ENCODE measurements at places on chromosomes 7 and 10.

GRCh38 chr10:96703358-96703757 lies 17.0 kb downstream of the PIK3AP1 start:
- no peak for DNase-seq

DNA sequence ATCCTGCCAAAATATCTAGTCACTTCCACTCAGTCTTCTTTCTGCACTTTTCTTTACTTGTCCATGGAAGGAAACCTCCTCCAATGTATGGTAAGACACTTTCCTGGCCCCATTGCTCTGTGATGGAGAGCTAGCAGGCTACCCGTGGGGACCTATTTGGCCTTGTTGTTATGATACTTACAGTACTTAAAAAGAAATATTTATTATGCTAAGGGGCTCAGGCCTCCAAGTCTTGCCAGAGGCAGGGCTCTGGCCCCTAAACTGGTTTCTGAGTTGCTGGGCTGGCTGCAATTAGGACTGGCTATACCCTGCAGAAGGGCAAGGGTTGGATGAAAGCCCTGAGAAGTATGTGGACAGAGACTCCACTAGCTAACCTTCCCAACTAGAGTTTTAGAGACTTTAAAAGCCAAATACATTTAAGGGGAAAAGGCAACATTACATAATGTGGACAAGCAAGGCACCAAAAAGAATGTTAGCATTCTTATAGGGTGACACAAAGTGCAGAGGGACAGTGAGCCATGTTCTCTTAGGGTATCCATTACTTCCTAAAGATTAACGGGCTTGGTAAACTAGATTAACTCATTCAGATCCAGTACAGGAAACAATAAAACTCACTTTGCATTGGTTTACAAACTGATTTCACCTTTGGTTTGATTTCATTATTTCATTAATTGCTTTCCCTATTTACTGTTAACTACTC lies 84.9 kb upstream of the INHBA start:
- DNase-seq: no peak

DNA sequence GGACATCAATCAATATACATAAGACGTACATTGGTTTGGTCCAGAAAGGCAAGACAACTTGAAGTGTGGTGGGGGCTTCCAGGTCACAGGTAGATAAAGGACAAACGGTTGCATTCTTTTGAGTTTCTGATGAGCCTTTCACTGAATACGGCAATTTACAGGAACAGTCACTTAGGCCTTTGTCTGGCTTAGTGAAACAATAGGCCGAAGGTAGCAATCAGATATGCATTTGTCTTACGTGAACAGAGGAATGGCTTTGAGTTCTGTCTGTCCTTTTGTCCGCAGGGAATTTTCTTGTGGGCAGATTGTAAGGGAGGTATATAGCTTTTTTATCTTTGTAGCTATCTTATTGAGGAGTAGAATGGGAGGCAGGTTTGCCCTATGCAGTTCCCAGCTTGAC lies 10.8 kb upstream of the STN1 start:
- DNase-seq: no peak

DNA sequence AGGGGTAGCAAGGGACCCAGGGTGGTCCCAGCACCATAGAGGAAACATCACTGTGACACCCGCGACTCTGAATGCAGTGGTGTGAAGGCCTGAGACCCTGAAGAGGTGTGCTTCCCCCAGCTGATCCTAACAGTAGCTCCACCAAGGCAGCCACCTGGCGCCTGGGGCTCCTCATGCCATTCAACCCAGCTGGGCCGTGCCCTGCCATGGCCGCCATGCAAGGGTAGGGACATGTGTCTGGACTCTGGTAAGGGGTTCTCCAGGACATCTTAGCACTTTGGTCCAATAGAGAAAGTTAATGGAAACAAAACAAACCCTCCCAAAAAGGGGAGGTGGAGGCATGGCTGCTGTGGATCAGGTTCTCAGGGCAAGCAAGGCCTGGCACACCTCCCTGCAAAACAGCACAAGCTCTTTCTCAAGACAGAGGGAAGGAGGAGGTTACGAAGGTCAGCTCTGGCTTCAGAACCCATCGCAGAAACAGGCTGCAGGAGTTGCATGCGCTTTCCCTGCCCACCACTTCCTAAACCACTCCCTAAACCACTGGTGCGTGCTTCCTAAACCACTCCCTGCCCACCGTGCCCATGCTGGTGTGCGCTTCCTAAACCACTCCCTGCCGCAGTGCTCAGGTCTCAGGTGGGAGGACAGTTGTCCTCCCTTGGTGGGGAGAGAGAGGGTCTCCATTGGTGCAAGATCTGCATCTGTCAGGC lies 108.7 kb downstream of the LARP4B start:
- no peak for DNase-seq

- DNase-seq: no peak
Observed at GRCh38 chr7:30824821-30825720, 53.9 kb downstream of the MINDY4 start.

DNA sequence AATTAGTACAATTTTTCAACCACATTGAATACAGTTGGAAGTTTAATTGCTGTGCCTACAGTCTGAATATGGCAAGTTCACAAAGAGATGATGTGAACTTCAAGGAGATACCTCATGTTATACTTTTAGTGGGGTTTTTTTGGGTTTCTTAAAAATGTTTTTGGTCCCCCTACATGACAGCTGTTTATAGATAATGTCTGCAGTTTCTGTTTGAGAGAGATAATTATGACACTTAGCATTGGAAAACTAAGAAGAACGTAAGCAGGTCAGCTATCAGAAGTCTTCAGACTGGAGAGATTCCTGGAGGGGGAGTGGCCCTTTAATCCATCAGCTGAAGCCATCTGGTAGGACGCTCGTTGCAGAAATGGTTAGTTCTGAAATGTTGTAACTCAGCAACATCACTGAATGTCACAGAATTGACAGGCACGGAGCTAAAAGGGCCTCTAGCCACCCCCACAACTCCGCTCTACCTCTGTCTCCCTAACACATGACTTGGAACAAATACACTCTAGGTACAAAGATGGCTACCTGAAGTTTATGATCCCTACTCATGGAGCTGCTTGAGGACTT lies 29.0 kb downstream of the TIMM23 start:
- no peak for DNase-seq

DNA sequence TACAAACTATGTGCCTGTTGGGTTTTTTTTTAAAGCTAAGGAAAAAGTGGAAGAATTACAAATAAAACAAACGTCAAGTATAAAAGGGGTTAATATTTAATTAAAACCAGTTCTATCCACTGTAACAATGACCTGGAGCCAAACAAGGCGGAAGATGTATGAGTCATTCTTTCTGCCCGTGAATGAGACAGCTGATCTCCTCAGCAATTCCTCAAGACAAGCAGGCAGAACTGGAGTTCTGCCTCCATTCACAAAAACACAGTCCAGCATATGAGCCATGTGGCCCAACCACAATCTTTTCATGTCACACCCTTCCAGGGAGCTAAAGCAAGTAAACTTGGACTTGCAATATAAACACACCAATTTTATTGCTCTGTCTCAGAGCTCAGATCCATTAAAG lies 8.4 kb downstream of the ETV1 start:
- peak; percentile 64 for DNase-seq

DNA sequence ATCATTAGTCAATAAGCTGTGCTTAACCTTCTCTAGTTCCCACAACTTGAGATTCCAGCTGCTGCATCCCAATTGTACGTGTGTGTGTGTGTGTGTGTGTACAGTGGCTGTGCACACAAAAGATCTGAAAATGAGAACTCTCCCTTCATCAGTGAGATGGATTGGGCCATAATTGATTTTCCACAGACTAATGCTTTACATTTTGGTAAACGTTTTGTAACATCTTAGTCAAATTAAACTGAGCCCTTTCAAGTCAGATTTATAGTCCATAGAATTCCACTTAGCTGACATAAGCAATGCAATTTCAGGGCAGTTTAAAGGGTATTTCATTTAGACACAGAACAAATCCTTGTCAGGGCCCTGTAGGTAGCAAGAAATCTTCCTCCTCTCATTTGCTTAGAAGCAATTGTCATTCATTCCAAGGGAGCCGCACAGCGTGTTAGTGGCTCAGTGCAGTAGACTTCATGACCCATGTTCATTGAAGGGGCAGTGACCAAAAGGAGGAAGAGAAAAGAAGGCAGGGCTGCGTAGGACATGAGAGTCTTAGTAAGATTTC lies 1123.5 kb upstream of the AUTS2 start:
- DNase-seq: no peak

GRCh38 chr10:72691470-72691862 lies 477 bp upstream of the MCU start:
- DNase-seq: no peak

DNA sequence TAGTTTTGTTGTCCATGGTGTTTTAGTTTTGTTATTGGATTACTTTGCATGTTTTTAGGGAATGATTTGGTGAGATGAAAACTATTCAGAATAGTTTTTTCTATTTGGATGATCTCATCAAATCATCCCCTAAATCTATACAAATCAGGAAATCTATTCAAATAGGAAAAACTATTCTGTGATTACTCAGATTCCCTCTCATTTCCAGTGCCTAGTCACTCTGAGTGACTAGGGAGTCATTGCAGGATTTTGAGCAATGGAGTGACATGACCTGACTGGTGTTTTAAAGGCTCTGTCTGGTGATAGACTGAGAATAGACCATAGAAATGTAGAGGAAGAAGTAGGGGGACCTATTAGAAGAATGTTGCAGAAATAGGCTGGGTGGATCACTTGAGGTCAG lies 72.4 kb downstream of the TPST1 start:
- no peak for DNase-seq

DNA sequence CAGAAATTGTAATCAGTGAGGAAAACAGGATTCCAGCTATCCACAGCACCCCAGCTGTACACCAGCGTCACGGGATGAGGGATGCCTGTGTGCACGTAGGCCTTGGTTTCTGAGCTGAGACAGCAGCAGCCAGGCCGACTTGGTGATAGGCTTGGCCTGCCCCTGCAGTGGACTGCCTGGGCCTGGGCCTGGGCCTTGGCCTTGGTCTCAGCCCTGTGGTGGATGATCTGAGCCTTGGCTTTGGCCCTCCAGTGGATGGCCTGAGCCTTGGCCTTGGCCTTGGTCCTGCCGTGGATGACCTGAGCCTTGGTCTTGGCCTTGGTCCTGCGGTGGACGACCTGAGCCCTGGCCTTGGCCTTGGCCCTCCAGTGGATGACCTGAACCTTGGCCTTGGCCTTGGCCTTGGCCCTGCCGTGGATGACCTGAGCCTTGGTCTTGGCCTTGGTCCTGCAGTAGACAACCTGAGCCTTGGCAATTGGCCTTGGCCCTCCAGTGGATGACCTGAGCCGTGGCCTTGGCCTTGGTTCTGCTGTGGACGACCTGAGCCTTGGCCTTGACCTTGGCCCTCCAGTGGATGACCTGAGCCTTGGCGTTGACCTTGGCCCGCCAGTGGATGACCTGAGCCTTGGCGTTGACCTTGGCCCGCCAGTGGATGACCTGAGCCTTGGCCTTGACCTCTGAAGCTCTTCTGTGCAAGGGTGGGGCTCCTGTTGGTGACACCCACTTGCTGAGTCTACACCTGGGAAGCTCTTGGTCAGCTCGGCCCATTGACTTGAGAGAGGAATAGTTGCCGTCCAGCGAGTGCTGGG lies 93.8 kb downstream of the CUX1 start:
- DNase-seq: no peak

- DNase-seq: no peak
Observed at GRCh38 chr10:77253147-77253545, 384.5 kb downstream of the KCNMA1 start.

DNA sequence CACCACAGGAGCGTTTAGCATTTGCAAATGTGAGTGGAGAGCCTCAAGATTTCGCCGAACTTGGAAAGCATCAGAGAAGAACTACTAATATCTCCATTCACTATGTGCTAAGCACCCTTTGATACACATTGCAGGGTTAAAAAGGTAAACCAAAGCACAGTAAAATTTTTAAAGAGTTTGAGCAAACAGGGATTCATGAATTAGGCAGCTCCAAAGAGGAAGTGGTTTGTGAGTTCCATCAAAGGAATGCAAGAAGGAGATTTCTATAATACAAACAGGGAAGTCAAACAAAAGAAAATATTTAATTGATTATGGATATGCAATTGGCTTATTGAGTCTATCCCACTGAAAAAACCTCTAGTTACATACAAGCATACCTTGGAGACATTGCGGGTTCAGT lies 81.1 kb upstream of the TMEM72 start:
- DNase-seq: no peak

GRCh38 chr7:44754802-44755697 lies 6.4 kb downstream of the ZMIZ2 start:
- DNase-seq: peak; percentile 3

GRCh38 chr10:28849821-28850220 lies 172.5 kb downstream of the BAMBI start:
- no peak for DNase-seq

- DNase-seq: no peak
Observed at GRCh38 chr7:50779427-50779826, 3.3 kb downstream of the GRB10 start.

GRCh38 chr7:75617634-75618234 lies 121.0 kb downstream of the HIP1 start:
- DNase-seq: no peak

DNA sequence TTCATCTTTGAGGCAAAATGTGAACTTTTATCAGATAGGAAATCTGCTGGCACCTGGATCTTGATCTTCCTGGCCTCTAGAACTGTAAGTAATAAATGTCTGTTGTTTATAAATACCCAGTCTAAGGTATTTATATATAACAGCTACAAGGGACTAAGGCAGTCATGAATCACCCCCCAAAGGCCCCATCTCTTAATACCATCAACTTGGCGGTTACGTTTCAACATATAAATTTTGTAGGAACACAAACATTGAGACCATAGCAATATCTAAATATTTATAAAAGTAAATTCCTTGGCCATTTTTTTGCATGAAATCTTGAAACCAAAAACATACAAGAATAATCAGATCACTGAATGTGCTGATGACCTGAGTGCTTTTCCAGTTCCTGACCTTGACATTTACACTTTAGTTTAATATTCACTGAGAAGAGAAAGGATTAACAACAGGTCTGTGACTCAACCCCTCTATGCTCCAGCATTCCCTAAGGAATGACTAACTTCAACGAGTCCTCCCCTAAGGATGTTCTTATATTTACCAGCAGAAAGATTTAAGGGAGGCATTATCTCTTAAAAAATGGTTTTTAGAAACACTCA lies 1438.5 kb upstream of the CELF2 start:
- DNase-seq: no peak

DNA sequence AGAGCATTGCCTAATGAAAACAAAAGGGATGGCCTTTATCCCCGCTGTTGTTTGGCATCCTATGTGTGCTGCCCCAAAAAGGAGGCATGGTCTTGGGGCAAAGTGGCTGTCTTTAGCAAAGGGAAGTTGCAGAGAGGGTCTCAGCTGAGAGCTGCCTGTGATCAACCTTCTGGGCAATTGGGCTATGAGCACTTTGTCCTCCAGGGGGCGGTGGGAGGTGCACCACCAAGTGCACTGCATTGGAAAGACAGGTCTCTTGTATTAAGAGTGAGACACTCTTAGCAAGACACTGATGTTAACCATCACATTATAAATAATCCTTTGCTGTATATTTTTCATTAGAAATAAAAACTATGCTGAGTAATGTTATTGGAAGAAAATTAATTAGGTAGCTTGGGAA lies 314.8 kb downstream of the POM121L12 start:
- DNase-seq: peak; percentile 57

- DNase-seq: no peak
Observed at GRCh38 chr7:155258226-155258560, 39.5 kb upstream of the INSIG1 start.
